ENCODE measurements at places on chromosomes 3 and 15.

DNA sequence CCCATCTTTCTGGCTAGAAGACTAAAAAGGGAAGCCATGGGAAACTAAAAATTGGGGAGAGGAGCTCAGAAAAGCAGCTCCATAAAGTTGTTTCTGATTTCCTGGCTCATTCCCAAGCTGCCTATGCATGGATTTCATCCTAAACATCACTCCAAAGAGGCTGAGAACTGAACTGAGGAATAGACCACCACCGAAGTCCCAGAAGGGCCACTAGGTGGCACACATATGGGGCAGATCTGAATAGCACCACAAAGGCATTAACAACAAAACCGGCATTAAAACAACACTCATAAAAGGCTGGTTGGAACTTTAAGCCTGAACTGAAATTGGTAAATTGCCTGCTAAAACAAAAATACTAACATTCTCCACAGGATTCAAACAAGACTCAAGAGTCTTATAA, 106.3 kb downstream of the PLD1 start:
- H3K4me3 ChIP-seq = no peak overlapping the region
- DNase-seq = peak; percentile 56

DNA sequence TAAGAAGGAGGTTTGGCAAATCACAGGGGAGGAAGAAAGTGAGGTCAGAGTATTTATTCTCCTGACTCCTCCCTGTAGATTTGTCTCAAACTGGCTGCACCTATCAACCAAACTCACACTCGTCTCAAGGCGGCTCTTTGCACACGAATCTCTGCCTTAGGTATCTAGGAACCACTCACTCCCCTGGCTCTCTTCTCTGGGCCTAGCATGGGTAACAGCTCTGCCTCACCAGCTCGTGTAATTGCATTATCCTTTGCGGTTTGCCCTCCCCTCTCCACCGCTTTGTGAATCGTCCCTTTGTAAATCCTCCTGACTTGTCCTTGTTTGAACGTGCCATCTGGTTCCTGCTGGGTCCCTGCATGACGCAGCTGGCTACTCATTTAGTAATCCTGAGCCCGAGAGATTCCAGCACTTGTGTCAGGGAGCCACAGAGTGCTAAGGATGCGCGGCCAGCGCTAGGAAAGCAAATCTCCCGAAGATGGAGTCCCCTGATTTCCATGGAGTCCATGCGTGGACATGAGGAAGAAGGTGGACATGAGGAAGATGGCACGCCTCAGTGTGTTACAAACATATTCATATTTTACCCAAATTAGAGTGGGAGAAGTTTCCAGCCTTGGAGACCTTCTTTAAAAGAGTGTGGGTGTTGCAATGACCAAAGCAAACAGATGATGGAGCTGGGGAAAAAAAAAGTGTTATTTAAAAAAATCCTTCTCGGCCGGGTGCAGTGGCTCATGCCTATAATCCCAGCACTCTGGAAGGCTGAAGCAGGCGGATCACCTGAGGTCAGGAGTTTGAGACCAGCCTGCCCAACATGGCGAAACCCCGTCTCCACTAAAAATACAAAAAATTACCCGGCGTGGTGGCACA, 26.7 kb downstream of the NRROS start:
- peak overlapping the region; percentile 16 for H3K27ac ChIP-seq
- H3K4me3 ChIP-seq = no peak overlapping the region
- peak; percentile 75 for DNase-seq
- no peaks in the 10 kb centered on the region for H3K27me3 ChIP-seq
- H3K4me1 ChIP-seq = peaks cover 3% of the 10 kb centered on the region
- no peaks in the 10 kb centered on the region for H3K36me3 ChIP-seq

GRCh38 chr3:197306374-197307086, 8.1 kb upstream of the DLG1 start:
- no peaks in the 10 kb centered on the region for H3K27me3 ChIP-seq
- H3K27ac ChIP-seq = peak overlapping the region; percentile 46
- H3K4me1 ChIP-seq = peaks cover 12% of the 10 kb centered on the region
- peak; percentile 93 for DNase-seq
- no peak overlapping the region for H3K4me3 ChIP-seq

DNA sequence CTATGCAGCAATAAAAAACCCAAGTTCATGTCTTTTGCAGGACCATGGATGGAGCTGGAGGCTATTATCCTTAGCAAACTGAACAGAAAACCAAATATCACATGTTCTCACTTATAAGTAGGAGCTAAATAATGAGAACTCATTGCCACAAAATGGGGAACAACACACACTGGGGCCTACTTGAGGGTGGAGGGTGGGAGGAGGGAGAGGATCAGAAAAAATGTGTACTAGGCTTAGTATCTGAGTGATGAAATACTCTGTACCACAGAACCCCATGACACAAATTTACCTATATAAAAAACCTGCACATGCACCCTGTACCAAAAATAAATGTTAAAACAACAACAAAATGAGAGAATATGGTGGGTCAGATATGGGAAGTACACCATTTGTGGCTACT, 49.6 kb upstream of the AADACL2 start:
- DNase-seq = no peak
- H3K27ac ChIP-seq = no peak overlapping the region
- no peaks in the 10 kb centered on the region for H3K27me3 ChIP-seq
- H3K4me3 ChIP-seq = no peak overlapping the region
- H3K36me3 ChIP-seq = no peaks in the 10 kb centered on the region

DNA sequence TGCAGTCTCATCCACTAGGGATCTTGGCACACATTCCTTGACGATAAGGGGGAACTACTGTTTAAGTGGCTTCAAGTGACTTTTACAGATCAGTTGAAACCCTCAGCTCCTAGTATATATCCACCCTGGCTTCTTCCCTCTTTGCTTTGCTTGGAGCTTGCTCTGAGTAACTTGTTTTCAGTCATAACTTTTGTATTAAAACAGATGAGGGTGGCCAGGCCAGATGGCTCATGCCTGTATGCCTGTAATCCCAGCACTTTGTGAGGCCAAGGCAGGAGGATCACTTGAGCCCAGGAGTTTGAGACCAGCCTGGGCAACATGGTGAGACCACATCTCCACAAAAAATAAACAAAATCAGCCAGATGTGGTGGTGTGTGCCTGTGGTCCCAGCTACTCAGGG, 42.4 kb downstream of the EOMES start:
- no peaks in the 10 kb centered on the region for H3K27me3 ChIP-seq
- peaks cover 9% of the 10 kb centered on the region for H3K4me1 ChIP-seq
- H3K27ac ChIP-seq = no peak overlapping the region
- H3K36me3 ChIP-seq = no peaks in the 10 kb centered on the region
- DNase-seq = no peak

GRCh38 chr3:113204371-113204770, 7.0 kb upstream of the BOC start:
- H3K27ac ChIP-seq = no peak overlapping the region
- no peaks in the 10 kb centered on the region for H3K27me3 ChIP-seq
- H3K4me1 ChIP-seq = no peaks in the 10 kb centered on the region
- DNase-seq = no peak
- no peak overlapping the region for H3K4me3 ChIP-seq

DNA sequence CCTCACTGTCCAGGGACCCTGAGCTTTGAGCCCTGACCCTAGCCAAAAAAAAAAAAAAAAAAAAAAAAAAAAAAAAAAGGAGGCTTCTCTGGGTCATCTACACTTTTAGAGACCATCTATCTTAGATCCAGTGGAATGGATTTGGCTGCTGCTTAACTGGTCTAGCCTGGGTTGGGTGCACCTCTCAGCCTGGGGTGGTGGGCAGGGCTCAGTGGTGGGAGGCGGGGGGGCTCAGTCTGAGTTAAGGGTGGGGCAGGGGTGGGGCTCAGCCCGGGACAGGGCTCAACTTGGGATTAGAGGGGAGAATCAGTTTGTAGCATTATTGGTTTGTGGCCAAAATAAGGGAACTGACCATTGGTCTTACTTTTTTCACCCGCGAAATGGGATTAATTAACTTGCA, 139.2 kb downstream of the TPRA1 start:
- no peak overlapping the region for H3K4me3 ChIP-seq
- no peaks in the 10 kb centered on the region for H3K4me1 ChIP-seq
- no peak for DNase-seq
- peaks cover 3% of the 10 kb centered on the region for H3K27me3 ChIP-seq
- H3K27ac ChIP-seq = no peak overlapping the region

- H3K4me3 ChIP-seq = no peak overlapping the region
- H3K36me3 ChIP-seq = no peaks in the 10 kb centered on the region
- no peak overlapping the region for H3K27ac ChIP-seq
- H3K4me1 ChIP-seq = no peaks in the 10 kb centered on the region
Measured at GRCh38 chr3:135556174-135556573, 409.4 kb upstream of the PPP2R3A start.

DNA sequence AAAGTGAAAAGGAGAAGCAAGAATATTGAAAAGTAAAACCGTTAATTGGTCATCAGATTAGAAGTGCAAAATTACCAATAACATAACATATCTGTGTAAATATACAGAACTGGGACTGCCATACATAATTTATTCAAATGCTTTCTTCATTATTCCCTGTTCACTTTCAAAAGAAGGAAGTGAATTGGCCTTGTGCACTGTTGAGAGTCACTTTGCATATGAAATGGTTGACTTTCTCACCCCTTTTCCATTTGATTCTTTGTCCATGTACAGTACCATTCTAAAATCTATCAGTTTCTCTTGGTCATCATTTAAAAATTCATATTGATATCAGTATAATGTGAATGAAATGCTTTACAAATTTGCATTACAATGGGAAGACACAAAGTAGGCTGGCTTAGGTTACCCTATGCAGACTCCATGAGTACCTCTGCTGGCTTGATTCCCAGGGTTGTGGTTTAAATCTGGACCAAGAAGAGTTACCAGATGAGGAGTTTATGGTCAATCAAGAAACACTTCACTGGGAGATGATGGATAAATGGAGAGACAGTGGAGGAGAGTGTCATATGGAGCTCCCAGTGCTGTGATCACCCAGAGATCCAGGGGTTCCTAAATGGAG, 210.9 kb upstream of the TOPAZ1 start:
- no peak overlapping the region for H3K27ac ChIP-seq
- H3K4me3 ChIP-seq = no peak overlapping the region
- H3K27me3 ChIP-seq = no peaks in the 10 kb centered on the region
- H3K36me3 ChIP-seq = peaks cover 2% of the 10 kb centered on the region

GRCh38 chr3:28191363-28191762, 50.1 kb upstream of the CMC1 start:
- H3K4me1 ChIP-seq = no peaks in the 10 kb centered on the region
- H3K27ac ChIP-seq = no peak overlapping the region
- H3K27me3 ChIP-seq = no peaks in the 10 kb centered on the region
- DNase-seq = peak; percentile 57
- no peaks in the 10 kb centered on the region for H3K36me3 ChIP-seq

Measured in fibroblast of lung (primary cell).